ENCODE measurements at places on chromosomes 2 and 18. TPM values are rescaled to one million over a fixed set of nuclear protein-coding genes. Genes with fewer than 3 reads are reported as not detected.

Gene ZDBF2
- total RNA-seq, result 18.7 TPM

Gene TRIM43
- total RNA-seq, result not detected

- no peak for DNase-seq
These were observed 283.7 kb upstream of the VWC2L start for GRCh38 chr2:214127170-214127569.

Gene SERPINB12
- total RNA-seq, result not detected

Gene PROKR1
- not detected for total RNA-seq

DNA sequence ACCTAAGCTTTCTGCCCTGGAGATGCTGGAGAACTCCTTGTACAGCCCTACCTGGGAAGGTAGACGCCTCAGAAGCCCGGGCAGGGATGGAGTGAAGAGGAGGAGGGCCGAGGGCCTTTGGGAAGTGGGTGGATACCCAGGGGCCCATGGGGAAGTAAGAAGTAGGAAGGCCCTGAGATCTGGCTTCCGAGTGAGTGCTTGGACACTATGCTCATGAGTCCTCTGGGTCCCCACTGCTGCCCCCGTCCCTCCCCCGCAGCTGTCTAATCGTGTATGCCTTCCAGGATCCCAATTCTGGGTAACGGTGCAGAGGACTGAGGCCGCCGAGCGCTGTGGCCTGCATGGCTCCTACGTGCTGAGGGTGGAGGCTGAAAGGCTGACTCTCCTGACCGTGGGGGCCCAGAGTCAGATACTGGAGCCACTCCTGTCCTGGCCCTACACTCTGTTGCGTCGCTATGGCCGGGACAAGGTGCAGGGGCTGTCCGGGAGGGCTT, 1.1 kb downstream of the DOK1 start:
- no peak for DNase-seq

GRCh38 chr2:20449501-20450200, 2.8 kb downstream of the RHOB start:
- DNase-seq, result no peak

DNA sequence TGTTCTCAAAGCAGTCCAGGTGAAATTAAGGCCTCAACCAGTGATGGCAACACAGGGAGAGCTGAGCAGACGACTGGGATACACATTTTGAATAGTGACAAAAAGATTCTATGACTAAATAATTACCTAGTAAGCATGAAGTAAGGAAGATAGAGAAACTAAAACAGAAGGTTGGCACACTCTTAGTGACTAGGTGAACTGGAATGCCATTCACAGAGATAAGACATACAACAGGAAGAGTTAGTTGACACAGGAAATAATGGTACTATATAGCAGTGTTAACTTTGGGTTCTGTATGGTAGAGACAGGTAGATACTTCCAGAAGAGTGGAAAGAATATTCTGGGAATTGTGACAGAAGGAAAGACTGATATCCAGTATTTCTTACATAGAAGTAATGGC, 181.8 kb upstream of the NT5C1B start:
- no peak for DNase-seq

DNA sequence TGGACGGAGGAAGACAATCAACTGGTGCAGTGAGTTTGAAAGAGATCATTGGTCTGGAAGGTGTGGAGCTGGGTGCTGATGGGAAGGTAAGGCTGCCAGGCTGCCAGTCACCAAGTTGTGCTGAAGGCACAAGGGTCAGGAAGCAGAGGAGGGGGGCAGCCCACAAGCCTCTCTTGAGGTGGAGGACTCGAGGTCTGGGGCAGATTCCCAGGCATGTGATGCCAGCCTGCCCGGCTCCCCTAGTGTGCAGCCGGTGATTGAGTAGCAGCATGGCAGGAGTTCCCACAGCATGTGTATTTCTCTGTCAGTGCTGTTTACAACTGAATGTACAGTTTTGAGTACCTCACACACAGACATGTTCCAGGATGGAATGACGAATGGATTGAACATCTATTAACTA, 99.3 kb downstream of the CABLES1 start:
- no peak for DNase-seq

DNA sequence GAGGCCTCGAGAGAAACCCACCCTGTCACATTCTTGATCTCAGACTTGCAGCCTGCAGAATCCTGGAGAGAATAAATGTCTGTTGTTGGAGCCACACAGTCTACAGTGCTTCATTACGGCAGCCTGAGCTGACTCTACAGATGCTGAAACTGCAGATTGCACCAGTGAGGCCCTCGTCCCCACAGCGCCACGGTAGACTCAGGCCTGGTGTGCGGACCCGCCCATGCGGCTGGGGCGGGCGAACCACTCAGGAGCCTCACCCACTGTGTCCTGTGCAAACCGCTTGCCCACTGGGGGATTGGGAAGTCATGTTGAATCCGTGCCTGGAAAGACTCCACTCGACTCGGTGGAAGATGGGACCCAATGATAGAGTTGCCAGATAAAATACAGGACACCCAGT, 125.2 kb upstream of the COPS8 start:
- DNase-seq, result no peak

DNA sequence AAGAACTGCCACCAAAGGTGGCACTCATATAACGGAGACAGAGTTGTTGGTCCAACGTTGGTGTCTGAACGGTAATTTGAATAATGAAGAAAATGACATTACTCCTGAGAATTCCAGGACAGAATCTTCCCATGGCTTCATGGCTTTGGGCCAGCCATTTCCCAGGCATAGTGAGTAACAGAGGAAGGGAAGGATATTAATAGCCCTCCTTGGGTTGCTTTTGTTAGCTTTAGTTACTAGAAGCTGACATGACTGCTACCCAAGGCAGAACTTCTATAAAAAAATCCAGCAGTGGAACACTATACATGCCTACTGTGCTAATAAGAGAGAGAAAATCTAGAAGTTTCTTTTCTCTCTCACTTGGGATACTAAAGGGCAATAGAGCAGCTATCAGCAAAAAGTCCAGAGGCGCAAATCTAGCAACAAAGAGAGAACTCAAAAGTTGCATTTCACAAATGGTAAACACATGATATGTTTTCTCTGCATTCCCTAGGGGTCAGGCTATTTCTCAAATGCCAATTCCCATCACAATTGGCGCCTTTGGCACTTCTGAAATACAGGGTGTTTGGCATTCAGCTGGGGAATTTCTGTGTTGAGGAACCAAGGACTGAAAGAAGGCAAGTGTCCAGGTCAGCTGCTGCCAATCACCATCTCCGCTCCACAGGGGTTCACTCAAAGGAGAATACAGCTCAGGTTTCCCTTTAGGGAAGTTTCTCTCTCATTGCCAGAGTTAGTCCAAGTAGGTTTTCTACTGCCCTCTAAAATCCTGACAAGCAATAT, 160.8 kb upstream of the KYNU start:
- no peak for DNase-seq

- no peak for DNase-seq
These were observed 74.4 kb downstream of the PLCL1 start for GRCh38 chr2:197878792-197879191.

GRCh38 chr2:33370636-33371265, 105.7 kb upstream of the RASGRP3 start:
- DNase-seq, result no peak

DNA sequence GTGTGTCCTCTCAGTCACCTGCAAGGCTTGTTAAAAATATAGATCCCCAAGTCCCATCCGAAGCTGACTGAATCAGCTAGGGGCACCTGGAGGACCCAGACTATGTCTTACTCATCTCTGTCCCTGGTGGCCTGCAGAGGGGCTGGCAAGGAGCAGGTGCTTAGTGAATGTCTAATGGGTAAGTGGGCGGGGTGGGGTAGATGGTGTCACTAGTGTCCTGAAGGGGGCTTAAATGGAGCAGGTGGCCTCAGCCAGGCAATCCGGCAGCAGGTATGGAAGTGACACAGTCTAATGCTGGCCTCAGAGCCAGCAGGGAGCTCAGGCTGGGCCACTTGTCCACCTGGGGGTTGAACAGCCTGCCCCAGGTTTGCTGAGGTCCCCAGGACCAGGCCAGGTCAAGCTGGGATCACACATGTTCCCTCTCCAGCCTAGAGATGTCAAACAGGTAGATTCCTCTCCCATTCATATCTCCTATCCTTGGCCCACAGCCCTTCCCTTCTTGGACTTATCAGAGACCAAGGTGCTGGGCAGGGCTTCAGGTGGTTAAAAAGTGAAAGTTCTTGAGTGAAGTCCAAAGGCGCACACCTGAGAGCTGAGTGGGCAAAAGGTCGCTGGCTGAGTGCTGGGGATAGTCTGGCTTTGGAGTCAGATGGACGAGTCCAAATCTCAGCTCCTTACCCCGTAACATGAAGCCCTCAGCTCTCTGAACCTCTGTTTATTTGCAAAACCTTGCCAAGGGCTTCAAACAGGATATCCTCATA, 1.7 kb downstream of the STEAP3 start:
- peak; percentile 13 for DNase-seq

Gene SLC4A3
- not detected for total RNA-seq

Gene SULT1C4
- total RNA-seq, result not detected

DNA sequence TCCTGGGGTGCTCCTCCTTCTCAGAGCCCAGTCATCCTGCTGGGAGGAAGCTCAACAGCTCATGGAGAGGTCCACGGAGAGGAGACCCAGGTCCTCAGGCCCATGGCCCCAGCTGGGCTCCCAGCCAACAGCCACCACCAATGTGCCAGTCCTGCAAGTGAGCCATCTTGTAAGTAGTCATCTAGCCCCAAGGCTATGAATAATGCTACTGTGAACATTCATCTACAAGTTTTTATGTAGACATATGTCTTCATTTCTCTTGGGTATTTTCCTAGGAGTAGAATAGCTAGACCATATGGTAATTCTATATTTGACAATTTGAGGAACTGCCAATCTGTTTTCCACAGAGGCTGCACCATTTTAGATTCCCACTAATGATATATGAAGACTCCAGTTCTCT, 166.1 kb downstream of the MTCL1 start:
- no peak for DNase-seq

All from B cell (primary cell).